ENCODE measurements at places on chromosomes 1 and 21. TPM values are rescaled to one million over a fixed set of nuclear protein-coding genes. Genes with fewer than 3 reads are reported as not detected.
A peak's percentile ranks its signal among the peaks of the same experiment; 100 is the strongest.

Gene SHISA4
- 10.0 TPM for total RNA-seq

Gene CACNA1S
- total RNA-seq, result not detected

Gene CFAP74
- total RNA-seq, result not detected

DNA sequence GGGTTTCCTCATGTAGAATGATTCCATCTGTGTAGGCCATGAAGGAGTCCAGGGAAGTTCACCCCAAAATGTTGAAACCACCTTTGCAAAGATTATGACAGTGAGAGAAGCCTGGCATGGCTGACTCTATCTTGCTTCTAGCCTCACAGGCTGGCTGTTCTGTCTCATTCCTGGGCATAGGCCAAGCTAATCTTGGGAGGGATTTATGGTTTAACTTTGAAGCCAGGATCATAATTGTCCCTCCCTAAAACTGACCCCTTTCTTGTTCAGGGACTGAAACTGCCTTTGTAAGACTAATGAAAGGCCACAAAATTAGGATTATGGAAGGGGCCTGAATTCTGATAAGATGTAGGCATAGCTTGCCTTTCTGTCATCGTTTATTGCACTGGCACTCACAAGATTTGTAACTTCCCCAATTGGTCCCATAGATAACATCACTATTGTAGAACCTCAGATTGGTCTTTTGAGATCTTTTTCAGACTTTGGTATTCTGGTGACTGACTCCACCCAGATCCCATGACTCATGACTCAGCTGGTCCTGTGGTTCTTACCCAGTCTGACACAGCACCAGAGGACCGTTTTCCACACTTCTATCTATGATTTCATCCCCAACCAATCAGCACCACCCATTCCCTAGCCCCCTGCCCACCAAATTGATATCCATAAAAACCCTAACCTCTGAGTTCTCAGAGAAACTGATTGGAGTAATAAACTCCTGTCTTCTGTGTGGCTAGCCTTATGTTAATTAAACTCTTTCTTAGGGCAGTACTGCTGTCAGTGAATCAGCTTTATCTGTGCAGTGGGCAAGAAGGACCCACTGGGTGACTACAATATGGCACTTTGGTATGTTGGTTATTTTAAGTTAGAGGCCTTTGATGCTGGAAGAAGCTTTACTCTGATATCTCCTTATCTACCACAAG is 13.6 kb upstream of the LAMTOR5 start:
- peak; percentile 67 for DNase-seq

GRCh38 chr1:208604295-208604694 is 360.1 kb upstream of the PLXNA2 start:
- no peak for DNase-seq

- DNase-seq, result no peak
These were observed 50.3 kb downstream of the LEPR start for GRCh38 chr1:65470766-65471165.

Measured in IMR-90 (cell line).